ENCODE measurements at places on chromosomes 2 and 18.

- DNase-seq, result no peak
Measured at GRCh38 chr2:11774600-11774999, 28.2 kb downstream of the LPIN1 start.

- DNase-seq, result no peak
Measured at GRCh38 chr18:34624551-34624950, 85.5 kb upstream of the DTNA start.

- no peak for DNase-seq
Measured at GRCh38 chr2:216499641-216500218, 1.1 kb downstream of the RPL37A start.

DNA sequence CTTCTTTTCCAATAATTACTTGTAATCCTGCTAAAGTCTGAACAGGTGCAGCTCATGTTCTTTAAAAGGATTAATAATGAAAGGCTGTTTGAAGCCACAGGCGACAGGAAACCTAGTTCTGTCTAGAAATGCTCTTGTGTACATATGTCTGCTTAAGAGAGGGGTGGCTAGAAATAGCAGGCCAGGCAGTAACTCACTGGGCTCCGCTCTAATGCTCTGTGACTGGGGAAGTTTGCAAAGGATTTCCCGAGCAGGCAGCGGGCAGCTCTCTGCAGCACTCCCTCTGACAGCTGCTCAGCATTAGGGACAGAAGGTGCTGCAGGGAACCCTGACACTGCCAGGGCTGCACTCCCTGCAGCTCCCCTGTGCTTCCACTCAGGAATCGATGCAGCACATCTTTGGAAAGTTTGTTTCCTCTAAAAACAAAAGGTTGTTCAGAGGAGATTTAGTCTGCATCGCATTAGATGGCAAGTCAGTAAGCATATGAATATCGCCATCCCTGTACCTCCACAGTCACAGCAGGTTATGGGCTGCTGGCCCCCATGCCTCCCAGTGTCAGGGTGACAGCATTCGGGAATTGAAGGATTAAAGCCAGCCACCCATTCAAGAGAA is 33.1 kb upstream of the TTC39C start:
- peak; percentile 21 for DNase-seq

DNA sequence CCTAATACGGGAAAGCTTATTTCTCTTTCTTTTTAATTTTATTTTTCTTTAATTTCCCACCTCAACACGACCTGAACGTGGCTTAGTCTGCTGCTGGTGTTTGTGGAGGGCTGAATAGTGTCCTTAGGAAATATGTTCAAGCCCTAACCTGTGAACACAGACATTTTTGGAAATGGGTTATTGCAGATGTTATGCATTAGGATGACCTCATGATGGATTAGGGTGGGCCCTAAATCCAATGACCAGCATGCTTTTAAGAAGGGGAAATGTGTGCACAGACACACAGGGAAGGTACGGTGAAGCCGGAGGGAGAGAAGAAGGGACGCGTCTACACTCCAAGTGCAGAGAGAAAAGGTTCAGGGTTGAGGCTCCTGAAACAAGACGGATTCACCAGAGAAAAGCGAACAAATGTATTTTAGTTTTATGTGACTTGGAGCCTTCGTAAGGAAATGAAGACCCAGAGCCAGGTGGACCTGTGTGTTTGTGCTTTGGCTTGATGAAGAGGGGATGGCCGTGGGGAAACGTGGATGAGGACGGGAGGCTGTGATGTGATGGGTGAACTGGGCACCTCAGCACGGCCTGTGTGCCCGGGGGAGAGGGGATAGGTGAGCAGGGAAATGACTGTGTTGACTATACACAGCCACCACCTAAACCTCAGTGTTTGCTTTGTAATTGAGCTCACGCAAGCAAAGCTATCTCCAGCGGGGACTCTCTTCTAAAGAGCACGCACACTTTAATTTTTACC is 37.5 kb downstream of the RTP5 start:
- no peak for DNase-seq

GRCh38 chr18:13398631-13399030 is 180.1 kb downstream of the LDLRAD4 start:
- no peak for DNase-seq

DNA sequence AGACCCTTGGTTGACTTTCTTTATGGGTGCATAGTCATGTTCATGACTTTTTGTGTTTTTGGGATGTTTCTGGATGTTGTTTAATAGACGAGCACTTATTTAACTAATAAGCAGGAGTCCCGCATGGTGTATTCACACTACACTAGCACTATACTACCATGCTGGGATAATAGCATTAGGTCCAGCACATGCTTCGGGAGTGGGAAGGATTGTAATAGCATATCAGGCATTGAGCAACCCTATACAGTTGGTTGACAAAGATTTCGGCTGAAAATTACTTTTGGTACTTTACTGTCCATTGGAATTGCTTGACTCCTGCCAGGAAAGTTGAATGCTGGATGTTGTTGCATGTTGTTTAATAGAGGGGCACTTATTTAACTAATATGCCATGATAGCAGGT is 2.8 kb downstream of the SH3RF3 start:
- DNase-seq, result no peak

DNA sequence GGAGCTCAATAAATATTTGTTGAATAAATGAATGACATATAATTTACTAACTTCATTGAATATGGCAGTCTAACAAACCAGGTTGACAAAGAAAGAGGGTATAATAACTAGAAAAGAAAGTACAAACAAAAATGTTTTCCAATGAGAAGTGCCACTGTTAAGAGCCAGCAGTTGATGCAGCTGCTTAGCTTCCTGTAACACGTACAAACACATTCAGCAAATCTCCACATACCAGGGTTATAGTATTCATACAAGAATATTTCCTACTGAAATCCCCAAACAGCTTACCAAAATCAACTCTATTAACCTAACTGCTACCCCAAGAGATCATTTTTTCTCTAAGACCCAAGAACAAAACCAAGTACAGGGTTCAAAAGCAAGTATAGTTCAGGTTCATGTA is 77.7 kb downstream of the THADA start:
- DNase-seq, result no peak

GRCh38 chr2:3075991-3076340 is 301.7 kb downstream of the EIPR1 start:
- DNase-seq, result no peak

DNA sequence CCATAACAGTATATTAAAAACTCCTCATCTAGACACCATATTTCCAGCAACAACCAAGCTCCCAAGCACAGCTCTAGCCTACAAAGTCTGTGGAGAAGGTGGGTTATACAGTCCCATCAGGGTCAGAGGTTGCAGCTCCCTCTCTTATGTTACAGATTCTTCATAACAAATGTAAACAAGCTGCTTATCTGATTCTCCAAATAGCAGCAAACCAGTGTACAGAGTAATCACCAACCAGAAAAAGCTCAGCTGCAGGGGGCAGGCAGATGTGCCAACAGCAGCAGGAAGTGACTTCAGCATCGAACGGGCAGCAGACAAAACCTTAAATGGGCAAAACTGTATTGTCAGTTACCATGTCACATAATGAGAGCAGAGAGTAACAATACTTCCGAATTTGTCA is 52.9 kb upstream of the NABP1 start:
- DNase-seq, result no peak

GRCh38 chr2:164847291-164847690 is 5.7 kb upstream of the COBLL1 start:
- no peak for DNase-seq

DNA sequence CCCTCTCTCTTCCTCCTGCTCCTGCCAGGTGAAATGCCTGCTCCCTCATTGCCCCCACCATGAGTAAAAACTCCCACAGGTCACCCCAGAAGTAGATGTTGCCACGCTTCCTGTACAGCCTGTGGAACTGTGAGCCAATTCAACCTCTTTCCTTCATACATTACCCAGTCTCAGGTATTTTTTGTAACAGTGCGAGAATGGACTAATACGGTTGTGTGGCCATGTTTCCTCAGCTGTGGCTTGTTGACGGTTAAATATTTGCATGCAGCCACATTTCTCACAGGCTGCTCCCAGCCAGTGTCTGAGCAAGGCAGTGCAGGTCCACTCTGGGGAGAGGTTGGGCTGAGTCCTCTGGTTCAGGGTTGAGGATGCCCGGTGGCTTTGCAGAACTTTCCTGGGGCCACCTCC is 27.8 kb upstream of the COPS8 start:
- no peak for DNase-seq

DNA sequence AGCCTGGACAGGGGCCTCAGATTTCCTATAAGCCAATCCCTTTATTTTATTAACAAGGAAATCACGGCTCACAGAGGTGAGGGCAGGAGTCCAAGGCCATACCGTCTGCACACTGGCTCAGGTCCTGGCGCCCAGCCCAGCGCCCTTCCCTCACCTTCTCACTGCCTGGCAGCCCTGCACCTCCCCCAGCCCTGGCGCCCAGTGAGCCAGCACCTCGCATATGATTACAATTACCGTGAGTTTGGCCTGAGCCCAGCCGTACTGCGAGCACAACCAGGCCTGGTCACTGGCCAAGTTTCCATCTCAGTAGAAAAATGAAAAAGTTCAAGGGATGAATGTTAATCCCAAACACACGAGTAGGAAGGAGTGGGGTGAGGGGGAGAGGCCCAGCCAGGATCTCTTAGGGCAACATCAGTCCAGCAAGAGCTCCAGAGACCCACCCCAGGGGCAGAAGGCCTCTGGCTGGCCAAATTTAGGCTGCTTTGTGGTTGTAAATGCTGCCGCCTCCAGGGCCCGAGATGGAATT is 68.4 kb downstream of the MCFD2 start:
- DNase-seq, result peak; percentile 73

DNA sequence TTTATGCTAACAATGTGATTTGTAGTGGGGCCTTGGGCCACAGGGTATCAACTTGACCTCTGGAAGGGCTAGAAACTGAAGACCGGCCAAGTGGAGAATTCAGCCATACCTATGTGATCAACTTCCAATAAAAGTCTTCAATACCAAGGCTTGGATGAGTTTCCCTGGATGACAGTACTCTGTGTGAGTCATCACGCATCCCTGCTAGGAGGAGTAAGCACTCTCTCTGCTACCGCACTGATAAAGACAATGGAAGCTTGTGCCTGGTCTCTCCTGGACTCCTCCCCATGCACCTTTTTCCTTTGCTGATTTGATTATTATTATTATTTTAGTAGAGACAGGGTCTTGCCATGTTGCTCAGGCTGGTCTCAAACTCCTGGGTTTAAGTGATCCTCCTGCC is 58.1 kb downstream of the SKA1 start:
- no peak for DNase-seq

- no peak for DNase-seq
Measured at GRCh38 chr18:70659036-70659925, 370.4 kb downstream of the SOCS6 start.

GRCh38 chr2:206996556-206997065 is 57.3 kb downstream of the CPO start:
- DNase-seq, result no peak

DNA sequence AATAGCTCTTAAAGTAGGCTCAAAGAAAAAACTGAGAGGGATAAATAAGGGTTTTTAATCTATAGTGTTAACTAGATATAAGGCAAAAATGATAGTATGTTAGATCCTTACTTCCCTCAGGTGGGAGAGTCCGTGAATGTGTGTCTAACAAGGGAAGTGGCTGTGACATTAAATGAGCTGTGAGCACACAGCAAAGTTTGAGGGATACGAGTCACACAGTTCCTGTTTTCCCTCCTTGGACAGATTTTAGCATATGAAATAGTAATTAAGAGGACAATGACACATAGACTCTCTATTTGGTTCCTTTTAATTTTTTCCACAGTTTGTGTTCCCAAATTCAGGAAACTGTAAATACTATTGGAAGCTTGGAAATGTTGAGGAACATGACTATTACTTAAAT is 148.4 kb upstream of the CAVIN2 start:
- DNase-seq, result no peak

DNA sequence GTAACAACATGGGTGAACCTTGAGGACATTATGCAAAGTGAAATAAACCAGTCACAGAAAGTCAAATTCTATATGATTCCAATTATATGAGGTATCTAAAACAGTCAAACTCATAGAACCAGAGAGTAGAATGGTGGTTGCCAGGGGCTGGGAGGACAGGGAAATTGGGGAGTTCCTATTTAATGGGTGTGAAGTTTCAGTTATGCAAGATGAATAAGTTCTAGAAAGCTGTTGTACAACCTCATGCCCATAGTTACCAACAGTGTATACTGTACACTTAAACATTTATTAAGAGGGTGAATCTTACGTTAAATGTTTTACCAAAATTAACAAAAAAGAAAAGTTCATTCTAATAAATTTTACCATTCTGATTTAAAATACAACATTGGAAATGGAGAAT is 92.7 kb upstream of the WDSUB1 start:
- no peak for DNase-seq

DNA sequence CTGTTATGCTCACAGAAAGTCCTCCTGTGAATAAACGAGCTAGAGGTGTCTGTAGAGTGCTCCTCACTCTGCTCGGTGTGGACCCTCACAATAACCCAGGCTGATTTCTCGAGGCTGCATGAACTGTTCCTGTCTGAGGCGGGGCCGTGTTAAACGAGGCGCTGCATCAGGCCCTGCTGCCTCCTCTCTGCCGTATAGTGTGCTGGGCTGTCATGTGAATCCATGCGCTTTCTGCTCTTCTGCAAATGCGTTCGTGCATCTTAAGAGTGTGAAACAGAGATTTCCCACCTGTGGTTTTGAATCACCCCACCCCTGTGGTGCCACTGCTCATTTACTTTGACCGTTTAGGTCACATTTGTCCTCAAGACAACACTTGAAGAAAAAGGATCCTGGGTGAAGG is 26.2 kb downstream of the TRAF3IP1 start:
- DNase-seq, result no peak

GRCh38 chr2:119691651-119692245 is 12.7 kb downstream of the TMEM177 start:
- no peak for DNase-seq

DNA sequence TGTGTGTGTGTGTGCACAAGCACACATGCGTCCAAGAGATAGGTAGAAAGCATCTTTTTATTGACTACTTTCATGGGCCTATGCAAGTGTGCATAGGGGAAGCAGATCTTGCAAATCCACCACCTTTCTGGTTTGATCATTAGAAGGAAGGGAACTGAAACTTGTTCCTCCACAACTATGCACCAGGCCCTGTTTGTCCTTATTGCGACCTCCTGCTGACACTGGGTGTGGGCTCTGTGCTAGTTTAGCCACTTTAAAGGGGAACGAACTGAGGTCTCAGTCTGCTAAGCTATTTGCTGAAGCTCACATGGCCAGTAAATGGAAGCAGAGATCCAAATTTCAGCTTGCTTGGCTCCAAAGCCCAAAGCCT is 32.1 kb upstream of the INSIG2 start:
- DNase-seq, result no peak
